CD14-positive monocyte (primary cell): ENCODE measurements at places on chromosomes 2 and 18.

DNA sequence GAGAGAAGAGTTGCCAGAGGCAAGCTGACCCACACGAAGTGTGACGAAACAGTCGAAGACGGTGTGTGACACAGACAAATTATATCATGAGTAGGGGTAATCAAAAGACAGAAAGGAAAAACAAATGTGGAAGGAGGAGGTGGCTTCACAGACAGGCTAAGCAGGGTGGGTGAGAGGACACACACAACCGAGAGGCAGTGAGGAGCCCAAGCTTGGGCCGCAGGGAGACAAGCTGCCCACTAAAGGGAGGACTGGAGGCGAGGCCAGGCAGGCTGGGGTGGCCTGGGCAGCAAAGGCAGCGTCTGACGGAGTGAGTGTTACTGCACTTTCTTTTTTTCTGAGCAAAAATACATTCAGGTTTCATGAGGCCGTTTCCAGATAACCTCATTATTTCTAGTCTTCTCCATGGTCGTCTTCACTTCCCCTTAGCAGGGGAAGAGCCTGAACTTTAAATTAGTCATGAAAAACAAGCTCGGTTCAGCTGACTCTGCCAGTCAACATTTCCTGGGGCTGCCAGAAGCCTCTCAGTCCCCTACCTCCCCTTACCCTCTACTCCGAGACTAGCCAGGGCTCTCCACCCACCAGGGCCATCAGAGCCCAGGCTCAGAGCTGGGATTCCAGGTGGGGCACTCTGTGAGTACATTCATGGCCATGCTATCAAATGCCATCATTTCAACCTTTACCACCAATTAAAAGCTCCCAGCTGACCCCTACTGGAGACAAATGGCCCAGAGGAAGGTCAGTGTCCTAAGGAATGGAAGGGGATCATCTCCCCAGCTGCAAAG, 13.8 kb upstream of the ZFP36L2 start:
- peak; percentile 77 for DNase-seq

- no peak for DNase-seq
Measured at GRCh38 chr2:74704216-74704615, 50.2 kb downstream of the SEMA4F start.

- DNase-seq: no peak
Measured at GRCh38 chr2:62573137-62573731, 67.2 kb upstream of the TMEM17 start.

- no peak for DNase-seq
Measured at GRCh38 chr2:9467687-9468086, 6.7 kb upstream of the IAH1 start.

DNA sequence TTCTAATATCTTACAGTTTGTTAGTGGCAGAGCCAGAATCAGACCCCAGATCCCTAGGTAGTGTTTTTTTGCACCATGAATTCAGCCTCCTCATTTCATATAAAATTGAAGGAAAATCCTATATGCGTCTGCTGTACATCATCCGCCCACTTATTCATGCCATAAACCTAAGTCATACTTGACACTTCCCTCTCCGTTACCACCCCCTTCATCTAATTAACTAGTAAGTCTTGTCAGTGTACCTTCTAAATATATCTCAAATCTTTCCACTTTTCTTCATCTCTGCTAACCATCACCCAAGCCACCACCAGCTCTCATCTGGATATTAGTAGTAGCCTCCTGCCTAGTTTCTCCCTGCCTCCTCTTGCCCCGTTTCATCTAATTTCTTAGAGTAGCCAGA, 248.7 kb upstream of the SIX3 start:
- DNase-seq: no peak

- peak; percentile 38 for DNase-seq
Measured at GRCh38 chr2:197378494-197379307, 56.1 kb downstream of the SF3B1 start.
